Fibroblast of skin of left quadriceps (primary cell): ENCODE measurements at places on chromosomes 1 and 21.

- DNase-seq, result no peak
These were observed 8.4 kb downstream of the GSTM3 start for GRCh38 chr1:109732390-109732881.

DNA sequence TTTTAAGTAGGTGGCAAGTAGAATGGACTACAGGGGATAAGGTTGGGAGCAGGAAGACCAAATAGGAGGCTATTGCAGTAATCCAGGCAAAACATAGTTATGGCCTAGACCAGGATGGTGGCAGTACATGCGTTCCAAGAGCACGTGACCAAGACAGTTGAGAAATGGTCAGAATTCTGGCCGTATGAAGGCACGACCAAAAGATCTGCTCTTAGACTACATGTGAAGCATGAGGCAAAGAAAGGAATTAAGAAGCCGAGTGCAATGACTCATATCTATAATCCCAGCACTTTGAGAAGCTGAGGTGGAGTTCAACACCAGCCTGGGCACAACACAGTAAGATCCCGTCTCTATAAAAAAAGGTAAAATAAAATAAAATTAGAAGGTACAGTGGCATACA lies 71.3 kb downstream of the LUZP1 start:
- DNase-seq, result no peak

DNA sequence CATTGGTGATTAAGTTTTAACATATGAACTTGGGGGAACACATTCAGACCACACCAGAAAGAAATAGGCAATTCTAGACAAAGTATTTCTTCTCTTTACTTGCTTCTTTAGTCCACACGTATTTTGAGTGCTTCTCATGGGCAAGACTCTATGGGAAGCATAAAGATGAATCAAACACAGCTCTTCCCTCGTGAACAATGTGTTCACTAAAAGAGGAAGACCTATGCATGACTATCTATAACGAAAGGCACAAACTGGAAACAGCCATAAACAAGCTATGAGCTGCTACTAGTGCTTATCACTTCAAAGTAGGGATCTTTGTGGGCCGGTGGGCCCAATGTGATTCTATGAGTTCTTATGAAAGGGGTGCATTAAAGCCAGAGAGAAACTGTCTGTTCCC lies 53.0 kb upstream of the PRDX6 start:
- no peak for DNase-seq

DNA sequence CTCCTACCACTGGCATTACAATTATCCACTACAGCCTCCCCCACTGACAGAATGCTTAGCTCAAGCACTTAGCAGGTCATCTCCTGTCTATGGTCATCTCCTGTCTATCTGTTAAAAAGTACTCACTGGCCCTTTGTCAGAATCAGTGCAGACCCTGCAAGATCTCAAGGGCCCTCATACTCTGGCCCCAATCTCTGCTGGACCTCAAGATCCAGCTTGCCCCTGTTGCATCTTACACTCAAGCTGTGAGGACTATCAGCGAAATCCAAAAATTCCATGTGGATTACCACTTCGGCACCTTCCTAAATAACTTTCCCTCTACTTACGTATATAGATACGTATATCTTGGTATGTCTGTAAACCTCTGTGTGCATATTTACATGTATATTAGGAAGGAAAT lies 101.6 kb downstream of the VAV3 start:
- DNase-seq, result no peak

DNA sequence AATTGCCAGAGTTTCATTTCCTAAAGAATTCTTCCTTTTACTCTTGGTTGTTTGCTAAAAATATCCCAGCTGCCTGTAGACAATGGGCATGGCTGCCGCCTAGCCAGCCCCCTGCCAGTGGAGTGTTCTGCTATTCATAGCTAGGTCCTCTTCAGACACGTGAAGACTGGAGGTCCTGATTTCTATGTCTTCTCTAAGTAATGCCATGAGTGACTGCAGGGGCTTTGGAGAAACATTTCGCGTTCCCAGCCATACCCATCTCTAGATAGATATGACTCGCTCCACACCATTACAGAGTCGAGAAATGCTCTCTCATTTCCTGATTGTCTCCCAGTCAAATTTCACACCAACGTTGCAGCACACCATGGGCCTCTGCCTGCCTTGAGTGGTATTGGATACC lies 99.5 kb upstream of the BACE2 start:
- no peak for DNase-seq
